ENCODE measurements at places on chromosomes 2 and 18.

- peak; percentile 17 for DNase-seq
Measured at GRCh38 chr2:72719416-72719815, 106.4 kb downstream of the EXOC6B start.

- no peak for DNase-seq
Measured at GRCh38 chr2:12555012-12555645, 161.6 kb upstream of the TRIB2 start.

GRCh38 chr18:42644729-42645131 lies 470.8 kb downstream of the RIT2 start:
- no peak for DNase-seq

DNA sequence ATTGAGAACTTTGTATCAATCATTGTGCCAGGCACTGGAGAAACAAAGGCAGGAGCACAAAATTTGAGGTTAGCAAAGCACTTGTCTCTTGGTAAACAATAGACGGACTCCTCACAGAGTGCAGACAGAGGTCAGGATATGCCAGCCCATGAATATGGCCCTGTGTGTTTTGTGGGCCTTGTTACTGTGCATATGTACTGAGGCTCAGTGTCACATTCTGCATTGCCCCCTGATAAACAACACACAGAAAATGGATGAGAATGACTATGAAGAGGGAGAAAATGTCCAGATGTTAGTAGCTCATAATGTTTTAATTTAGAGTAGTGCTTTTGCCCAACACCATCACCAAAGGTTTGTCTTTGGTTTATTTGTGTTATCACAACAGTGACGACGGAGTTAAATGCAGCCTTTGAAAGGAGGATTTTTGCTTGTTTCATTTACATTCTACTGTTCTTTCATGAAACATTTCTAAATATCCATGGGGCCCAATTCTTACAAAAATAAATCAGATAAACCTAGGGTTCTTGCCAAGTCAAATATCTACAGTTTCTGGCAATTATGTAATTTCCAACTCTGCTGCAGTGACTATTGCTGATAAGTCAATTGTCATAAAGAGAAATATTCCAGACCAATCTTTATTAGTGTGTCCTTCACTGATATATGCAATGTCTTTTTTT lies 14.6 kb upstream of the NT5C1B start:
- no peak for DNase-seq

DNA sequence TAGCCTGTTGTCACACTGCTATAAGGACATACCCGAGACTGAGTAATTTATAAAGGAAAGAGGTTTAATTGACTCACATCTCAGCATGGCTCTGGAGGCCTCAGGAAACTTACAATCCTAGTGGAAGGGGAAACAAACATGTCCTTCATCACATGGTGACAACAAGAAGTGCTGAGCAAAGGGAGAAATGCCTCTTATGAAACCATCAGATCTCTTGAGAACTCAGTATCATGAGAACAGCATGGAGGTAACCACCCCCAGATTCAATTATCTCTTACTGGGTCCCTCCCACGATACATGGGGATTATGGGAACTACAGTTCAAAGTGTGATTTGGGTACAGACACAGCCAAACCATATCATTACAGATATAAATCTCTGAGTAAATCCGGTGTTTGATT lies 148.7 kb downstream of the PRPF40A start:
- DNase-seq = no peak

DNA sequence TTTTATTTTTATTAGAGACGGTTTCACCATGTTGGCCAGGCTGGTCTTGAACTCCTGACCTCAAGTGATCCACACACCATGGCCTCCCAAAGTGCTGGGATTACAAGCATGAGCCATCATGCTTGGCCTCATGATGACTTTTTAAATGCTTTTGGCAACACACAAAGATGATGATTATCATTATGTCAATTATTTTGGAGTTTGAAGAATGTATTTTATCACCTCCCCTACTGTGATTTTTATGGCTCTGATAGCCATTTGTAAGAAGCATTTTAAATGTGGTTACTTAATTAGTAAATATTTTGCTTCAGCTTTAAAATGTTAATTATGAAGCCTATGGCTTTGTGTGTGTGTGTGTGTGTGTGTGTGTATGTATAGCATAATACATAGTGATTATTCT lies 45.1 kb upstream of the RAB27B start:
- DNase-seq = no peak

GRCh38 chr2:100137866-100138570 lies 4.4 kb downstream of the AFF3 start:
- DNase-seq = no peak

DNA sequence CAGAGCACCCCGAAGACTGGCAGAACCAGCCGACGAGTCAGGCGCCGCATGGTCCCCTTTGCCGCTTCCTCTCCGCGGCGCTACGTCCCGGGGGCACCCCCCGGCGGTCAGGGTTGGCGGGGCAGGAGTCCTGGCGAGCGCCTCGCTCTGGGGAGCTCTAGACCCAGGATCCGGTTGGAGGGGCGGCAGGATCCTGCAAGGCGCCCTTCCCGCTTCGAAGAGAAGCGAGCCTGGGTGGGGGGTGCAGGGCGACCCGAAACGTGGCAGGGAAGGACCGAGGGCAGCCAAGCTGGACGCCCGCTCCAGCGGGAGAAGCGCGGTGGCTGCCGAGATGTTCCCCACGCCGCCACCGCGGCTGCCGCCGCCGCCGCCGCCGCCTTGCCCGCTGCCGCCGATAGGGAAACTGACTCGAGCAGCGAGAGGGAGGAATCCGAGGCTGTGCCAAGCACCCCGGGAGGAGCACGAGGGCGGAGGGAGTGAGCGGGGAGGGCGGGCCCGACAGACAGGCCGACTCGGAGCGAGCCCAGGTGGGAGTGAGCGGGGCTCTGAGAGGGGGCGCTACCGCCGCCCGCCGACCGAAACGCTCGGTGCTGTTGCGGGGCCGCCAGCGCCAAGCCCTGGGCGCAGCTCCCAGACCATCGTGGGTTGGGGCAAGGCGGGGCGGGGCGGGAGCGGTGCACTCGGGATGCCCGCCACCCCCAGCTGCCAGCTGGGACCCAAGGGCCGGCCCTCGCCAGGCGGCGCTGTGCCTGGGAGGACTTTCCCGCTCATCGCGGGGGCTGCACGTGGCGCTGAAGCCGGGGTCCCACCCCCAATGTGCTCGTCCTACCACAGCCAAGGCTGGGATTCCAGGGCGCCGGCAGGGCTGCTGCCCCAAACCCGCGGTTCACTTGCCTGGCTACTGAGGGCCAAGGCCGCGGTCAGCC lies at the start of gene GALNT14:
GALNT14 (minus strand) TSS at position 404 of the 926 bp plus-strand sequence; CDS start at position 50, 354 bp downstream.
- peak; percentile 78 for DNase-seq

DNA sequence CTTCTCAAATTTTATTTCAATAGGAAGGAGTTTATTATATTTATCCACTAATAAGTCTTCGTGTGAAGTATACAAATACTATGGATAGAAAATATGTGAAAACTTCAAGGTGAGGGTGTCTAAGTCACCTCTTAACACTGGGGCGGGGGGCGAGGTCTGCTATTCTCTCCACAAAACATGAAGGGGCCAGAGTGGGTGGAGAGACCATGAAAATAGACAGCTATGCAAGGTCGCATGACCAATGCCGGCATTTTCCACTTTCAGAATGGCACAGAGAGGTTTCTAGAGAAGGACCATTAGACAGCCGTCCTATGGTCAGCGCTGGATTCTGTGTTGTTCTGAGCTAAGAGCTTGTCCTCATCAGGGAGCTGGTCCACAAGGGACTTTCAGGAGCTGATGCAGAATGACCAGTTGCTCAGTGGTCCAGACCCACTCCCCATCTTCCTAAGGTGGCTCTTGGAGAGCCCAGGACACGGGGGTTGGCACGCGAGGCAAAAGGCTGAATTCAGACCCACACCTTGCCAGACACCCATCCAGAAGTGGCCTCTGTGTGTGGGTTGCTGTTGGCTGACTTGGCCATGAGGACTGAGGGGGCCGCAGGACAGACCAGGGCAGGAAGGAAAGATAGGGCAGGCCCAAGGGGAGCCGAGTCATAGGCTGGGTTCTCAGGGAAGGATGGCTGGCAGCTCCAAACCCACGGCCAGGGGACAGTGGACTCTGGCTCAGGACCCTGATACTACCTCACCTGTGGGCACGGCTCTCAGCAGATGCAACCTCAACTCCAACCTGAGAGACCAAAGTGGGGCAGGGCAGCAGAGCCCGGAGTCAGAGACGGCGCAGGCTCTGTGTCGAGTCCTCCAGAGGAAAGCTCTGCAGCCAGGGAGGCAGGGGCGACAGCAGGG lies 69.8 kb downstream of the NDUFA10 start:
- no peak for DNase-seq

DNA sequence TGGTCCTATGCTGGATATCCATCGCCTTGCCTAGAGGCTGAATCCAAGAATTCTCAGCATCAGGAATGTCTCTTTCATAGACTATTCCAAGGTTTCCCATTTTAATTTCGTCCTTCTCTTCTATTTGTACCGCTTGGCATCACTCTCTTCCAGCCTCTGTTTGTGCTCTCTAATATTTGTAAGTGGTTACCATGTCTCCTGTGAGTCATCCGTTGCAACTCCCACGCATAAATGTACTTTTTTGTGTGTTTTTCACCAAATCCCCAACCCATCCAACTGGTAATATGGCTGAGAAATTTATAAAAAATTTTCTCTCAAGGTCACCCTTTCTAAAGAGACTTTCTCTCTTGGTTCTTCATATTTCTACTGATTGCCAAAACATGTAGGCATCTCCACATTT lies 21.8 kb downstream of the COLEC12 start:
- DNase-seq = no peak

GRCh38 chr2:85772841-85773491 lies 19.2 kb downstream of the ATOH8 start:
- no peak for DNase-seq

DNA sequence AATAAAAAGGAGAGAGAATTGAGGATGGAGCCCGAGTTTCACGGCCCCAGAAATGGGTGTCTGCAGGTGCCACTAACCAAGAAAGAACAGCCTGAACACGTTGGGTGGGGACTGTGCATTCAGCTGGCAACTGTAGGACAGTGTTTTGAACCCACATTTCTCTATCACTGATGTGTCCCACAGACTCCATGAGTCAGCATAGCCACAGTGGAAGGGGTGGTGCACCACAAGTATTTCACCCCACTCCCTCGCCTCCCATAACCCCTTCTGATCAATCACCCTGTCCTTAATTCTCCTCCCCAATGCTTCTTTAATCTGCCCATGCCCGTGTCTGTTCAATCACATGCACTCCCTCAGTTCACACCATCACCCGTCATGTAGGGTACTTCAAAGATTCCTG lies 291.5 kb downstream of the ZNF516 start:
- no peak for DNase-seq

Data from foreskin keratinocyte (primary cell).